ENCODE measurements at places on chromosomes 5 and 9.
A peak's percentile ranks its signal among the peaks of the same experiment; 100 is the strongest.

- peak; percentile 7 for DNase-seq
Measured at GRCh38 chr5:87411973-87412629, 629 bp downstream of the CCNH start.

DNA sequence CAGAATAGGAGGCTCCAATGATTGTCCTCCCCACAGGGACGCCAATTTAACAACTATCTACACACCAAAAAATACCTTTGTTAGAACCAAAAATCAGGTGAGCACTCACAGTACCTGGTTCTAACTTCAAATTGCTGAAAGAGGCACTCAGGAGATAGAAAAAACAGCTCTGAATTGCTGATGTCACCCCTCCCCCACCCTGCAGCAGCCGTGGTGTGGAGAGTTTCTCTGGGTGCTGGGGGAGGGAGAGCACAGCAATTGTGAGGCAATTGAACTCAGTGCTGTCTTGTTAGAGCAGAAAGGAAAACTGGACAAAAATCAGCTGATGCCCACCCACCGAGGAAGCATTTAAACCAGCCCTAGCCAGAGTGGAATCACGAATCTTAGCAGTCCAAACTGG, 41.8 kb downstream of the TNFSF8 start:
- DNase-seq = no peak

DNA sequence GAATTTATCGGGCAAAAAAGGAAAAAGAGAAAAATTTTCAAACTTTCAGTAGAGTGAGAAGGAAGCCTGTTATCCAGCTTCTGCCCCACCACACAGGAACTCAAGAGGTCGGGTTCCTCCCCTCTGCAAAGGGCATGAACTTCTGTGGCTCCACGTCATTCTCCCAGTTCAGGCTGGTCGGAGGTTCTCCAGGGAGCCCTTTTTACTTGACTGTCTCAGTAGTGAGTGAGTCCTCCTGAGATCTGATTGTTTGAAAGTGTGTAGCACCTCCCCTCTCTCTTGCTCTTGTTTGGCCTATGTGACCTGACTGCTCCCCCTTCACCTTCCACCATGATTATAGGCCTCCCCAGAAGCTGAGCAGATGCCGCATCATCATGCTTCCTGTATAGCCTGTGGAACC, 9.7 kb downstream of the SPINK1 start:
- no peak for DNase-seq

GRCh38 chr5:116944183-116944582, 369.6 kb upstream of the SEMA6A start:
- DNase-seq = no peak

DNA sequence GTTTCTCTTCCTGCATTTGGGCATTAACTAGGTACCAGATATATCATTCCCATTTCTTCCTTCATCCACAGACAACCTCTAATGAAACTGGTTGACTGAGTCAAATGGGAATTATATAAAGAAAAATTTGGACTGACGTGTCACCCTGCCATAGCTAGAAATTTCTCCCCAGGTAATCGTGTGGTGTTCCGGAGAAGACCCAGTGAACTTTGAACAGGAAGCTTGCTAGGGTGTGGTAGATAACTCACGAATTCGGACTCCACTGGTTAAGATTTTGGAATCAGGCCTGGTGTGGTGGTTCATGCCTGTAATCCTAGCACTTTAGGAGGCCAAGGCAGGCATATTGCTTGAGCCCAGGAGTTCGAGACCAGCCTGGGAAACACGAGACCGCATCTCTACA, 114.3 kb upstream of the OTULINL start:
- DNase-seq = no peak

GRCh38 chr9:76559286-76559685, 100.3 kb downstream of the GCNT1 start:
- DNase-seq = no peak

DNA sequence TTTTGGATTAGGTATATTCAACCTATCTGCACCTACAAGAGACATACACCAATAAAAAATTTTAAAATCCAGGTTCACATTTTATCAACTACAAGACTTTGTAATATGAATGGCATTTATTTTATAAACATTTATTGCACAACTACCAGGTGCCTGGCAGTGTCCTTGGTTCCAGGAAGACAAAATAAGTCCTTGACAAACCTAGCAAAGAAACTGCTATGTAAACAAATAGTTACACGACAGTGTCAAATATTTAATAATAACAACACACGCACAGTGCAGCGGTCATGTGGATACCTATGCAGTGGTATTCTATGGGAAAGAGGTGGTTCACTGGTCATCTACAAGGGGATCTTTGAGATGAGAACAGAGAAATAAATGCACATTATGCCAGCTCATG, 120.7 kb downstream of the MYO10 start:
- no peak for DNase-seq

GRCh38 chr9:114896344-114896743, 34.0 kb downstream of the TNFSF8 start:
- no peak for DNase-seq

DNA sequence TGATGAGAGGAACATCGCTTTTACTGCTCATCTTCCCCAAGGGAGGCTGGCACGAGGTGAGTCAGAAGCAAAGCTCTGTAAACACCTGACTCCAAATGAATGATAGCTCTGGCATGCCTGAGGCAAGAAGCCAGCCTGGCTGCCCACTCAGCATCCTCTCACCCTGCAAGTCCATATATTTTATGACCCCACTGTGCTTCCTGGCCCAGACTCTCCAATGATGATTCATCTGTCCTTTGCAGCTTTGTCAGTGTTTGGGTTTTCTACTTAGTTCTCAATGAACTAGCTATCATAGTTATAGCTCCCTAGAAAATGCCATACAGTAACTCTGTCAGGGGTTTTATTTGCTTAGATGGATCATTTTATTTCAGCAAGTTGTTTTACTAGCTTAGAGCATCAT, 52.1 kb upstream of the FSTL4 start:
- no peak for DNase-seq

- DNase-seq = no peak
Measured at GRCh38 chr5:116035123-116035522, 2.9 kb downstream of the ARL14EPL start.

DNA sequence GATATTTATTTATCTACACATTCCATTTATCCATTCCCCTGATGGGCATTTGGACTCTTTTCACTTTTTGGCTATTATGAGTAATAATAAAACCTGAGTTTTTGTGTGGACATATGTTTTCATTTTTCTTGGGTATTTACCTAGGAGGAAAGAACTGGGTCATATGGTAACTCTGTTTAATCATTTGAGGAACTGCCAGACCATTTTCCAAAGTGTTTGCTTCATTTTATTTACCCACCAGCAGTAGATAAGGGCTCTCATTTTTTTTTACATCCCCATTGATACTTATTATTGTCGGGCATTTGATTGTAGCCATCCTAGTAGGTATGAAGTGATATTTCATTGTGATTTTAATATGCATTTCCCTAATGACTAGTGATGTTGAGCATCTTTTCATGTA, 7.7 kb upstream of the PTPDC1 start:
- no peak for DNase-seq

- DNase-seq = no peak
Measured at GRCh38 chr5:132322266-132322665, 28.1 kb downstream of the SLC22A4 start.

- DNase-seq = peak; percentile 75
Measured at GRCh38 chr5:10563110-10563944, 543 bp upstream of the ANKRD33B start.

GRCh38 chr9:2420543-2420942, 201.0 kb upstream of the VLDLR start:
- DNase-seq = no peak

DNA sequence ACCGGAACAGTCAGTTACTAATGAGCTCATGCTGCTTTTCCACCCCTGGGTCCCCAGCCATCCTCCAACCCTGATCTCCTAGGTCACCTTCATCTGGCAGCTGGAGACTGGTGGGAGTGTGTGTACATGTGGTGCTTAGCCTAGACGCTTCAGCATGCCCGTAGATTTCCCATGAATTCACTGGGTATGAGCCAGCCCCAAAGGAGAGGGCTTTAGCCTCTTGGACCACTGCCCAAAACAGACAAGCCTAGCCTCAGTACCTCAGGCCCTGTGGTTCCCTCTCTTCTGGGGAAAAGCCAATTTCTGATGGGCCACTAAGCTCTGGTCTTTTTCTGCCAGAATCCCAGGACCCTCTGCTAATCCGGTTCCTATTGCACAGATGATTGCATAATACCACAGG, 48.0 kb upstream of the ASTN2 start:
- DNase-seq = no peak

GRCh38 chr5:15510092-15510491, 10.1 kb downstream of the FBXL7 start:
- DNase-seq = peak; percentile 28

Measured in AG08396 (cell line).